Activated T-helper 1 cell treated with anti-CD3 and anti-CD28 coated beads, Interleukin-12 subunit alpha, Interleukin-12 subunit beta, Interleukin-2, Interleukin-4 antibody, amounts not matched to agents 30 ng/mL and 10 ng/mL and 1 ng/mL, durations not matched to agents 14 hours and 24 hours and 36 hours (primary cell): ENCODE measurements at places on chromosomes 7 and 10. TPM values are rescaled to one million over a fixed set of nuclear protein-coding genes. Genes with fewer than 3 reads are reported as not detected.

GRCh38 chr10:113991091-113991860 lies 52.4 kb upstream of the ADRB1 start:
- no peak overlapping the region for H3K4me3 ChIP-seq
- H3K27me3 ChIP-seq, result peaks cover 76% of the 10 kb centered on the region
- no peak overlapping the region for H3K27ac ChIP-seq
- H3K4me1 ChIP-seq, result peaks cover 13% of the 10 kb centered on the region

DNA sequence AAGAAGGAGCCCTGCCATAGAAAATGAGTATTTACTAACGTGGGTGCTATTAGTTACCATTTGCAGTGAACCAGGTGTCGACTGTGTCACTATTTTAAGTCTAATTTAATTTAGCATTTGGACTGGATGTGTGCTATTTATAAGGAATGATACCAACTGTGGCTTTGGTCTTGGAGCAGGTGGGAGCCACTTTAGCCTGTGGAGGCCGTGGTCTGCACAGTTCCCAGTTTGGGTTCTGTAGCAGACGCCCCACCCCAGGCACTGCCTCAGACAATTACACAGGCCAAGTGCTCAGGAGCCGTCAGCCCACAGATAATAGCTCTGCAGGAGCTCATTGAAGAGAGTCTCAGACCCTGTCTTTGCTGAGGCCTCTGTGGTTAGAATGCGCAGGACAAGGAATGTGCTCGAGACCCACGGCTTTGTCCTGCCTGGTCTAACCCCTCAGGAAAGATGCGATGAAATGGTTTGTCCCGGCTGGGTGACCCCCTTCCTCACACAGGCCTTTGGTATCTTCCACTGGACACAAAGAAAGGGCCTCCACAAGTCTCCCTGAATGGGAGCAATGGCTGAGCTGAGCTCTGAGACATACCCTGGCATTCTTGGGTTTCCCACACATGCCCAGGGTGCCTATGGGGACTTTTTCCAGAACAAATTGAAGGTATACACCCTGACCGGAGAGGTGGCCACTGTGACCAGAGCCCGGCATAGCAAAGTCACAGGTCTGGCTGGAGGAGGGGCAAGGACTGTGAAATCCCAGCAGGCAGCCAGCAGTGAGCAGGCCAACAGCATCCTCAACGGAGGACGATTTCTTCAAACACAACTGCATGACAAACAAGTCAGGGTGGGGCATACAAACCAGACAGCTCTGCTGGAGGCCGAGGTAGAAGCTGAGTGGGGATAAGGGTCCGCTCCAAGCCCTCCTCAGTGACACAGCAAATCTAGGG lies 251.2 kb downstream of the ARHGAP12 start:
- H3K36me3 ChIP-seq, result no peaks in the 10 kb centered on the region
- H3K27me3 ChIP-seq, result peaks cover 2% of the 10 kb centered on the region
- no peak for DNase-seq
- H3K4me1 ChIP-seq, result no peaks in the 10 kb centered on the region
- no peak overlapping the region for H3K27ac ChIP-seq
- H3K4me3 ChIP-seq, result no peak overlapping the region

GRCh38 chr10:60426425-60426824 lies 36.8 kb upstream of the ANK3 start:
- H3K4me3 ChIP-seq, result no peak overlapping the region
- H3K27ac ChIP-seq, result no peak overlapping the region
- peaks cover 11% of the 10 kb centered on the region for H3K36me3 ChIP-seq
- H3K27me3 ChIP-seq, result no peaks in the 10 kb centered on the region

Gene EXOC6
- total RNA-seq, result 13.5 TPM in 2 replicates
